ENCODE measurements at places on chromosomes 7 and 10.
A peak's percentile ranks its signal among the peaks of the same experiment; 100 is the strongest.

DNA sequence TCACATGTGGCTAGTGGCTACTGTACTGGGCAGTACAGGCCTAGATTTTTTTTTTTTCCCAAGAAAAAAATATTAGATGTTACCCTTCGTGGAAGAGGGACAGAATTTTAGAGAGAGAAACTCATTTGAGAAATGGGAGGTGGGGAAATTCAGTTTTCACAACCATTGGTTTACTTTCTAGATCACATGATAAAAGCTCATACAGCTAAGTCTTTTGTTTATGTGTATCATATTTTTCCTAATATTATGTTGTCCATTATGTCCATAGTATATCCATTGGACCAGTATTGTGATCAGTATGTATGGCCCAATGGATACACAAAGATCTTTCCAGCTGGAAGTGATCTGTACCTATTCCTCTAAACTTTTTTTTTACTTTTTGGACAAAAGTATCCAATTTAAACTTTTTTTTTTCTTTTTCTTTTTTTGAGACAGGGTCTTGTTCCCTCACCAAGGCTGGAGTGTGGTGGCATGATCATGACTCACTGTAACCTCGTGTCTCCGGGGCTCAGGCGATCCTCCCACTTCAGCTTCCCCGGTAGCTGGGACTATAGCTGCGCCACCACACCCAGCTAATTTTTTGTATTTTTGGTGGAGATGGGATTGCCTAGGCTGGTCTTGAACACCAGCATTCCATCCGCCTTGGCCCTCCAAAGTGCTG, 4.1 kb downstream of the CALU start:
- DNase-seq: no peak

DNA sequence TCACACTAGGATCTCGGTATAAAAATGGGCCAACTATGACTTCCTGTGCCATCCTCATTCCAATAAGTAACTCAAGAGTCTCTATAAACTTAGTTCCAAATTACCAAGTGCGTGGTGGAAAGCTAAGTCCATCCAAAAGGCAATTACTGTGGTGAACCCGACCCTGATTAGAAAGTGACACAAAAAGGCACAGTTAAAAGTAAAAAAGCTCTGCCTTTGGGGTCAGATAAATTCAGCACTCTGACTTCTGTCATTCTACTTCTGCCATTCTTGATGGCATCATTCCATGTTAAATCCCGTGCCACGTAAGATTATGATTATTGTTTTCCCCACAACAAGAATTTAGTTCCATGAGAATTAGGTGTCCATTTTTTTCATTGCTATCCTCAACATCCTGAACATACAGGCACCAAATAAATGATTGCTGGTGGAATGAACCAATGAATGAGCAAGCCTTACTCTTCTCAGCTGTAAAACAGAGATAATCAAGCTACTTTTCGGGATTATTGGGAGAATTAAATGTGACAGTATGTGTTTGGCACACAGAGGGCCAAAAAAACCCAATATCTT, 877 bp downstream of the NCOA4 start:
- DNase-seq: no peak

DNA sequence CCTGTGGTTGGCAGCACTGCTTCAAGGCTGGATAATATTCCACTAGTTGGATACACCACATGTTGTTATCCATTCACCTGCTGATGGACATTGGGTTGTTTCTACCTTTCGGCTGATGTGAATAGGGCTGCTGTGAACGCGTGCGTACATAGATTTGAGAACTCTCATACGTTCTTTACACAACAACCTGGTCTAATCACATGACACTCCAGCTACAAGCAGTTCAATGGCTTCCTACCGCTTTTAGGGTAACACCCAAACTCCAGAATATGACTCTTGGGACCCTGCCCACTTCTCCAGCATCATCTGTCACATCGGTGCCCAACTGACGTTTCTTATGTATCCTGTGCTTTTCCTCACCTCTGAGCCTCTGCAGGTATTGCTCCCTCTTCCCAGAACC, 114.6 kb downstream of the ABLIM1 start:
- no peak for DNase-seq

DNA sequence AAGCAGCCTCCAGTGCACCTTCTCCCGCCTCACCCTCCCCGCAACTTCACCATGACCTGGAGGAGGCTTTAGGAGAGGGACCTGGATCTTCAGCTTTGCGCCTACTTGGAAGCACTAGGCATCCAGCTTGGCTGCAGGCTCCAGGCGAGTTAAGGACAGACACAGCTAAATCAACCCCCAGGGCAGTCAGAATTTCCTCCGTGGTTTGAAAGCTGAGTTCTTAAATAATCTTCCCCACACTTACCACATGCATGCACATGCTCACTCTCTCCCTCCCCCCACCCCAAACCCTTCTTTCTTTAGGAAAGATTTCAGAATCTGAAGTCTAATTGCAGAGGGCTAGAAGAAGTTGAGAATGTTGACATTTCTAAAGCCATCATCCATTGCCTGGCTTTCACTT, 36.7 kb upstream of the LRRC4 start:
- no peak for DNase-seq

- no peak for DNase-seq
Measured at GRCh38 chr7:74418538-74418937, 35.2 kb upstream of the GTF2IRD1 start.

DNA sequence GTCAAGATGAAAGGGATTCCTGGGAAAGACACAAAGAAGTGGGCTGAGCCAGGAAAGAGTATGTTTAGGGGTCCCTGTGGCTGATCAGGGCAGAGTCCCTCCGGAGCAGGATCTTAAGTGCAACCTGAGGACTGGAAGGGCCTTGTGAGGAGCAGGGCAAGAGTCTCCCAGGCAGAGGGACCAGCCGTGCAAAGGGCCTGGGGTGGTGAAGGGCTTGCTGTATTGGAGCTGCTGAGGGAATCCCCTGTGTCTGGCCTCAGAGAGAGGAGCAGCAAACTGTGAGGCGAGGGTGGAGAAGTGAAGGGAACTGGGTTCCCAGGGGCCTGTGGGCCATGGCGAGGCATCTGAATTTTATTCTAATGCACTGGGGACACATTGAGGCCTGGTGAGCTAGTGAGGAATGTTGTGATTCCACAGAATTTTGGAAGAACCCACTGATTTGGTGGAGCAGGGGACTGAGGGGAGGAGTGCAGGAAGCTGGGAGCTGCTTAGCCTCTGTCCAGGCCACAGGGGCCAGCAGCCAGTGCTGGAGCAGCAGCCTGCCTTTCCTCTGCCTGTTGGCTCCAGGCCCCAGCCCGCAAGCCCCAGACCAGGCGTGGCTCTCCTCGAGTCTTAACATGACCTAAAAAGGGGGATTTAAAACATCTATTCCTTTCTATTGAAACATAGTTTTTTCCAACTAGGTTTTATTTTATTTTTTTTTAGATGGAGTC, 138.4 kb upstream of the IGFBP3 start:
- no peak for DNase-seq

DNA sequence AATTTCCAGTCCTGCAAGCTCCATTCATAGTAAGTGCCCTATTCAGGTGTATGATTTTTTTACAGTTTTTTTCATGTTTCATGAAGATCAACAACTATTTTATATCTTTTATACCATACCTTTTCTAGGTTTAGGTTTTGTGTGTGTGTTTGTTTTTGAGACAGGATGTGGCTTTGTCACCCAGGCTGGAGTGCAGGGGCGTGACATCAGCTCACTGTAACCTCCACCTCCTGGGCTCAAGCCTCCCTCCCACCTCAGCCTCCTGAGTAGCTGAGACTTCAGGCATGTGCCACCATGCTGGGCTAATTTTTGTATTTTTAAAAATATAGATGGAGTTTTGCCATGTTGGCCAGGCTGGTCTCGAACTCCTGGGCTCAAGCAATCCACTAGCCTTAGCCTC, 35.0 kb downstream of the ARMH3 start:
- no peak for DNase-seq

DNA sequence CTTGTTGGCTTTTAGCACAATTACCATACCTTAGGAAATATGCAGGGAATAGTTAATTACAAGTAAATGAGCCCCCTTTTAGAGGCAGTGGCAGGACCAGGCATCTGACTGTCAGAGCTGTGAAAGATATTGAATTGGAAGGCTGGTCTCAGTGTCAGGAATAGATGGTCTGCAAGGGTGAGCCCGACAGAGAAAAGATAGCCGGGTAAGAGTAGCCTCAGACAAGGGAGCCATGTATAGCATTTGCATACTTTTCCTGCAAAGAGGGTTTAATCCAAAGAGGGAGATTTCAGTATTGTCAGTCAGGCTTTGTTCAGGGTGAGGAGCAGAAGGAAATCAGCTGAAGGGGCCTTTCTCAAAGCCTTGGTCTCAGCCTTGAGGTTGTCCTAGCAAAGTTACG, 128.9 kb upstream of the FZD1 start:
- no peak for DNase-seq

DNA sequence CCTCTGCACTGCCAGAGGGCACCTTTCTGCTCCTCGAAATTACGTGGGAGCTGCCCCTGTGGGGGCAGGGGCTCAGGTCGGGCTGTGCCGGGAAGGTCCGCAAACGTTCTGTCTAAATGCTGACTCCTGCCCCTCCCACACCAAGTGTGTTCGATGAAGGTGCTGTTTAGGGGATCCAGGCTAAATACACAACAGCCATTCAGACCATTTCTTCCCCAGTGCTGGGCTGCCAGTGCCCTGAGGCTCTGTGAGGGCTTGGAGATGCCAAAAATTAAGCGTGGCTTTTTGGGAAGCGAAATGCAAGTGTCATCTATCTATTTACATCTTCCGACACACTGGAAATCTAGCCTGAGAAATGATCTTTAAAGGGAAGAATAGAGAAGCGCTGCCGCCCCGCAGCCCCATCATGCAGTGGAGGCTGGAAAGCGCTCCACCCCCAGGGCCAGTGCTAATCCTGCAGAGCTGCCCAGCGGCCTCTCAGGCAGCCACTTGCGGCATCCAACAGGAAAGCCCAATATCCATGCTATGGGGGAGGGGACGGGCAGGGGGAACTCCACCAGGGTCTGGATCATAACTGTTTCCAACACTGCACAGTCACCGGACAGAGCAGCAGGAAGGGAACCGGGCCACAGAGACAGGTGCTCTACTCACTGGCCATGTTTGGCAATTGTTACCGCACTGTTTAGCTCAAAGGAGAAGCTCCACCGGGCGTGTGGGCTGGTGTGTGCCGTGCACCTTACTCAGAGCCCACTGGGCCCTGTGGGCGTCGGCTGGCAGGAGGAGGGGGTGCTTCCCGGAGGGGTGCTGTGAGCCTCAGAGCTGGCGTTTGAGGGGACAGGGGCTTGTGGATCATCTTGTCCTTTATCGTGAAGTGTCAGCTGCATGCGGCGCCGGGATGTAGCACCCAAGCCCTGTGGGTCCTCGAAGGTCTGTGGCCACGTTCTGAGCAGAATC, 205.5 kb downstream of the DNAJB6 start:
- DNase-seq: no peak

- no peak for DNase-seq
Measured at GRCh38 chr7:1533547-1534329, 3.2 kb downstream of the MAFK start.

GRCh38 chr7:51308265-51308664, 8.3 kb downstream of the COBL start:
- no peak for DNase-seq

- peak; percentile 19 for DNase-seq
Measured at GRCh38 chr10:110009736-110010475, 2.1 kb downstream of the ADD3 start.

DNA sequence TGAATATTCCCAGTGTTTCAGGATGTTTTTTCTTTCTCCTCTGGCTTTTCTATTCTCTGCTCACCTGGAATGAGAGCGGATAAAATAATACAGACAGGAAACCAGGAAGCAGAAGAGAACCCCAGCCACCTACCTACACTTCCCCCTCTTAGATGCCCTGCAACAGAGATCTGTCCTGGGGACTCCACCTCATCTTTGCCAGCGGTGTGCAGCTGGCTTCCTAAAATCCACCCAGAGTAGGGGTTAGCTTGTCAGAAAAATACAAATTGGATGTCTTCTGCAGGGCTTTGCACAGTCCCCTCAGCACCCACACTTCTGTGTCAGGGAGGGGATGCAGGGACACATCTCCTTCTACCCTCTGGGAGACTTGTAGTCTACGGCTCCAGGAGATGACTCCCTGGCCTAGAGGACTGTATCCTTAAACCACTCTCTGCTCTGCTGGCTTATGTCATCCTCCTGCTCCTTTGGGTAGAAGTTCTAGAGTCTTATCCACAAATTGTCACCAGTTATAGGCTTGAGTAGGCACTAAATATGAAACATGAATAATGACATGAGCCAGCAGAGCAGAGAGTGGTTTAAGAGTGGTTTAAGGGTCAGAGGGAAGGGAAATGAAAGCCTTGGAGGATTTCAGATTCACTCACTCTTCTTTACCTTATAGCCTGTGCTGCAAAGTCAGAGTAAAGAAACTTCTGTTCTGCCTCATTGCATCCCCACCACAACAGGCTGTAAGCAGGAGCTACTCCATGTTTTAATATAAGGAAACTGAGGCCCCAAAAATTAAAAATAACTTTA, 749.4 kb downstream of the AUTS2 start:
- no peak for DNase-seq

DNA sequence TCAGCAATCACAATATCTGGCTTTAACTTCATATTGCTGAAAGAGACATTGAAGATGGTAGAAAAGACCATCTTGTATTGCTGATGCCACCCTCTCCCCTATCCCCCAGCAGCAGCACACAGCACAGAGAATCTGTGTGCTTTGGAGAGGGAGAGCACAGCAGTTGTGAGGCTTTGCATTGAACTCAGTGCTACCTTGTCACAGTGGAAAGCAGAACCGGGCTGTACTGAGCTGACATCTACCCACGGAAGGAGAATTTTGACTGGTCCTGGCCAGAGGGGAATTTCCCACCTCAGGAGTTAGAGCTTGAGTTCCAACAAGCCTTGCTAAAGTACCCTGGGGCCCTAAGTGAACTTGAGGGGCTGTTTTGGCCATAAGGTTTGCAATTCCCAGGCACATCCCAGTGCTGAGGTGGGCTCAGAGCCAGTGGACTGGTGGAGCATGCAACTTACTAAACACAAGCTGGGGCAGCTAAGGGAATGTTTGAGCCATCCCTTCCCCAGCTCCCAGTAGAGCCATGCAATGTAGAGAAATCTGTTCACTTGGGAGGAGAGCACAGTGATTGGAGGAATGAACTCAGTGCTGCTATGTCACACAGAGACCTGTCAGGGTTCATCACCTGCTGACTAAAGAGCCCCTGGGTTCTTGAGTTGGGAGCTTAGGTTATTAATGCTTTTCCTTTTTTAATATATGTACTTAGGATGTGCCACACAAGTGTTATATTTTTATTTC, 62.1 kb downstream of the OR13A1 start:
- no peak for DNase-seq

- DNase-seq: no peak
Measured at GRCh38 chr7:113282875-113283274, 164.5 kb upstream of the SMIM30 start.

DNA sequence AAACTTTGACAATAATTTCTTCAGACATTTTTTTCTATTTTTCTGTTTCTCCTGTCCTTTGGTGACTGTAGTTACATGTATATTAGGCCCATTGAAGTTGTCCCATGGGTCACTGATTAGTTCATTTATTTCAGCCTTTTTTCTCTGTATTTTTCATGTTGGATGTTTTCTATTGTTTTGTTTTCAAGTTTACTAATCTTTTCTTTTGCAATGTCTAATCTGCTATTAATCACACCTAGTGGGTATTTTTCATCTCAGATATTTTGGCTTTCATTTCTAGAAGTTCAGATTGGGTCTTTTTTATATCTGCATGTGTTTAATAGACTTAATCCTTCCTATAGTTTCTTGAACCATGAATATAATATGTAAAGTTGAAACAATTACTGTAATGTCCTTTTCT, 84.7 kb downstream of the PALS2 start:
- DNase-seq: no peak

All from effector CD8-positive, alpha-beta T cell (primary cell).